Activated CD4-positive, alpha-beta memory T cell treated with anti-CD3 and anti-CD28 coated beads for 36 hours (primary cell): ENCODE measurements at places on chromosomes 3 and 15. TPM values are rescaled to one million over a fixed set of nuclear protein-coding genes. Genes with fewer than 3 reads are reported as not detected.

The CPNE9 gene
- not detected for total RNA-seq

The SEMA3B gene
- 0.86 TPM for total RNA-seq

The MESP2 gene
- total RNA-seq: not detected

The CPNE4 gene
- total RNA-seq: not detected

The IQGAP1 gene
- 207 TPM for total RNA-seq

The CAMK1 gene
- 51.9 TPM for total RNA-seq

The CHRM5 gene
- not detected for total RNA-seq

DNA sequence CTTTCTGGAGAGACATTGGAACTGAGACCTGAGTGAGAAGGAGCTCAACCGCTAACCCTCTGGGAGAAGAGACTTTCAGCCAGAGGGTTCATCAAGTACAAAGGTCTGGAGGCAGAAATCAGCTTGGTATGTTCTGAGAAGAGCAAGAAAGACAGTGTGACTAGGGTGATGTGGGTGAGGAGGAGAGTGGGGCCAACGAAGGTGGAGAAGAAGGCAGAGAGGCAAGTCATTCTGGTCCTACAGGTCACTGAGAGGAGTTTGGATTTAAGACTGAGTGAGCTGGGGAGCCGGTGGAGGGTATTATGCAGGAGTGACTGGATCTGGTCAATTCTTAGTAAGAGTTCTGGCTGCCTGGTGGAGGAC is 12.2 kb downstream of the XIRP1 start:
- DNase-seq: peak; percentile 70

DNA sequence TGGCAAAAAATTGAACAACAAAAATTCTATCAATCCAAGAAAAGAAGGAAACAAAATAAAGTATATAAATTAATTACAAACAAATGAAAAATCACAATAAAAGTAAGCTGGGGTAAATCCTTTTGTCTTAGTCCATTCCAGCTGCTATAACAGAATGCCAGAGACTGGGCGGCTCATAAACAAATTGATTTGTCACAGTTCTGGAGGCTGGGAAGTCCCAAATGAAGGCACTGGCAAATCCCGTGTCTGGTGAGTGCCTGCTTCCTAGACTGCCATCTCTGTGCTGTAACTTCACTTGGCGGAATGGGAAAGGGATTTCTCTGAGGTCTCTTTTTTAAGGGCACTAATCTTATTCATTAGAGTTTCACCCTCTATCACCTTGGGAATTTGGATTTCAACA is 53.6 kb upstream of the RPL35A start:
- DNase-seq: no peak

- DNase-seq: no peak
Measured at GRCh38 chr15:84108728-84109127, 126.8 kb upstream of the GOLGA6L4 start.

DNA sequence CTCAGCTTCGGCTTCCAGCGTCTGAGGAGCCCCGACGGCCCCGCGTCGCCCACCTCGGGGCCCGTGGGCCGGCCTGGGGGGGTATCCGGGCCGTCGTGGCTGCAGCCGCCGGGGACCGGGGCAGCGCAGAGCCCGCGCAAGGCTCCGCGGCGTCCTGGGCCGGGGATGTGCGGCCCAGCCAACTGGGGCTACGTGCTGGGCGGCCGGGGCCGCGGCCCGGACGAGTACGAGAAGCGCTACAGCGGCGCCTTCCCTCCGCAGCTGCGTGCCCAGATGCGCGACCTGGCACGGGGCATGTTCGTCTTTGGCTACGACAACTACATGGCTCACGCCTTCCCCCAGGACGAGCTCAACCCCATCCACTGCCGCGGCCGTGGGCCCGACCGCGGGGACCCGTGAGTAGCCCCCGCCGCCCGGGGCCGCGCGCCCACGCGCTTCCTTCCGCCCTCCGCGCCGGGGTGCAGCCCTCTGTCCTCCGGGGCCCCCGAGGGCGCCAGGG is 462 bp downstream of the EDEM1 start:
- peak; percentile 63 for DNase-seq

DNA sequence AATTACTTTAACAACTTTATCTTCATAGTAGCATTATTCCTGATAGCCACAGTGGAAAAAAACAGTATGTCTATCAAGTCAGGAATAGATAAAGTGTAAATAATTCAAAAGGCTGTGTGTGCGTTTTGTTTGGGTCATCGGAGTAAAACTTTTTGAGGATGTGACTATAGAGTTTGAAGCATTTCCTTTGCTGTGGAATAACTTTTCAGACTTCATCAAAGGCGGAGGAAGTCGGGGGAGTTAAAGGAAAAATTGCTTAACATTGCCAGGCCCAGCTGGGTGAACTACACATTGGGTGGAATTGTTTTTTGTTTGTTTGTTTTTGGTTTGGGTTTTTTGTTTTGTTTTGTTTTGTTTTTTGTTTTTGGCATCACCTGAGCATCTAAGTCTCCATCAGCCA is 70.4 kb upstream of the CRTC3 start:
- DNase-seq: no peak

DNA sequence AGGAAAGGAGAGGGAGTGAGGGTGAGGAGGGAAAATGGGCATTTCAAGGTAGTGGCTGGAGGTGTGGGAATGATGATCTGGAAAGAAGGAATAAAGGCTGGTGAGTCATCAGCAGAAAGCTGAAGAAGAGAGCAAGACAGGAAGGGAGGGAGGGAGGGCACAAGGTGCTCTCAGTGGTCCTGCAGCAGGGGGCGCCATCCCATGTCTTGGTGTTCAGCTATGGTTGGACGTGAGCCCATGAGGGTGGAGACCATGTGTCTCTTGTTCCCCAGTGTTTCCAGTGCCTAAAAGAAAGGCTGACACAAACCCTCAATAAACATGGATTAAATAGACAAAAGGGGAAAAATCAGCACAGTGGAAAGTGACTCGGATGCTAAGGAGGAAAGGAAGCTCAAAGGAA is 228.5 kb downstream of the NTRK3 start:
- no peak for DNase-seq

DNA sequence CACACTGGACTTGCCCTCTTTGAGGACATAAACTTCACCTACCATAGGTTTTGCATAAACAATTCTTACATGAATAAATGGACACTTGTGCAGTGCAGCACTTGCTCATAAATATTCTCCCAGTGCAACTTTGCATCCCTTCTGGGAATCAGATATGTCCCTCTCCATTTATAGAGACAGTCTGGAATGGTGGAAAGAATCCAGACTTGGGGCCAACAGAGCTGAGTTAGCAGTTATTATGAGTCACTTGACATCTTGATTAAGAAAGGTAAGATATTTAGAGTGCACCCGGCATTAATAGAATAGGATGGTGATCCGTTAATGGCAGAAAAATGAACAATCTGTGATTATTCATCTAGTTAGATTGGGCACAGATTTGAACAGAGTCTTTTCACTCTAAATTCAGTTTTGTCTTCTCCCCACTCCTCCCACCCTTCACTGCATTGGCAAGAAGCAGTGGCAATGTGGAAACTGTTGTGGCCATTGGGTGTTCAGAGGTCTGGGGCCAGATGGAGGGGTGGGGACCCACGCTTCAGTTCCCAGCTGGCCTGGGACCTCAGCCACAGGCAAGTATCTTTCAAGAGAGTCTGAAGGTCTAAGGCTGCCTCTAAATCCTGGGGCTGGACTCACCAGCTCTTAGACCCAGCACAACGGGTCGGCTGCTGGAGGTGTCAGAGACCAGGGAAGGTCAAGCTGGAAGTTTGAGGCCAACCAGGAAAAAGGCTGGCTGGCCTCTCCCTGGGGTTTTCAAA is 58.9 kb upstream of the KY start:
- DNase-seq: no peak

DNA sequence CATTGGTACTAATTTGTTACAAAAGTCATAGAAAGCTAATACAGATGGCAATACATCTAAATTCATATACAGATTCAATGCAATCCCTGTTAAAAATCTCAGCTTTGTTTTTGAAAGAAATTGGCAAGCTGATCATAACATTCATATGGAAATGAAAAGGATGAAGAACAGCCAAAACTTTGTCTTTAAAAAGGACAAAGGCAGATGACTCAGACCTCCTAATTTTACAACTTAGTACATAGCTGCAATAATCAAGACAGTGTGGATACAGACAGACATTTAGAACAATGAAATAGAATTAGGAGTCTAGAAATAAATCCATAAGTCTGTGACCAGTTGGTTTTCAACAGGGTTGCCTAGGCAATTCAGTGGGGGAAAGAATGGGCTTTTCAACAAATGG is 63.3 kb downstream of the AQP9 start:
- no peak for DNase-seq

DNA sequence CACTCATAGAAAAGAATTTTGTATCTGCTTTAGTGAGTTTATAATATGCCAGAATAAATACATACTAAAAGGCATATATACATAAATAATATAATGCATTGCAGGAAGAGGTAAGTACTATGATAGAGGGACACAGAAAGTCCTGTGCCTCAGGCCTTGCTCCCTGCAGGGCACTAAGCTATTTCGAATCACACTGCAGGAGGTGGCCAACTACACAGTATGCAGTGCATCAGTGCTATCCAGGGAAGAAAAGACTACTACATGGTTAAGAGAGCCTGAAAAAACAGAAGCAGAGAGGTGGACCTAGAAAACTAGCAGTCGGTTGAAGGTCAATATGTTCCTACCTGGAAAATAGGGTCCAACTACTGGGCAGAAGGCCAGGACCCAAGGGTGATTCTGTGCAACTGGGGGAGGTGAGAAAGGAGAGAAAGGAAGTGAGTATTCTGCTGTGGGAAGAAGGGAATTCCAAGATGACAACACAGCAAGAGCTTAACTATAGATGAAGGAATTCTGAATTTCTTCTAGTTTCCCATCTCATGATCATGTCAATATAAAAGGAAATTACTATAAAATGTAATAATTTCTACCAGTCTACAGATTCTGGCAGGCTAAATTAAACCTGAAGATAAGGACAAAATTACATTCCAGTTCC is 218.0 kb downstream of the ZBTB20 start:
- DNase-seq: no peak

GRCh38 chr15:69616558-69616957 is 163.9 kb downstream of the RPLP1 start:
- DNase-seq: no peak
